KBM-7 (cell line): ENCODE measurements at places on chromosomes 3 and 15.
A peak's percentile ranks its signal among the peaks of the same experiment; 100 is the strongest.

- no peak for DNase-seq
Observed at GRCh38 chr15:70271422-70272088, 173.8 kb upstream of the TLE3 start.

GRCh38 chr3:71787851-71788405, 3.0 kb upstream of the PROK2 start:
- no peak for DNase-seq

DNA sequence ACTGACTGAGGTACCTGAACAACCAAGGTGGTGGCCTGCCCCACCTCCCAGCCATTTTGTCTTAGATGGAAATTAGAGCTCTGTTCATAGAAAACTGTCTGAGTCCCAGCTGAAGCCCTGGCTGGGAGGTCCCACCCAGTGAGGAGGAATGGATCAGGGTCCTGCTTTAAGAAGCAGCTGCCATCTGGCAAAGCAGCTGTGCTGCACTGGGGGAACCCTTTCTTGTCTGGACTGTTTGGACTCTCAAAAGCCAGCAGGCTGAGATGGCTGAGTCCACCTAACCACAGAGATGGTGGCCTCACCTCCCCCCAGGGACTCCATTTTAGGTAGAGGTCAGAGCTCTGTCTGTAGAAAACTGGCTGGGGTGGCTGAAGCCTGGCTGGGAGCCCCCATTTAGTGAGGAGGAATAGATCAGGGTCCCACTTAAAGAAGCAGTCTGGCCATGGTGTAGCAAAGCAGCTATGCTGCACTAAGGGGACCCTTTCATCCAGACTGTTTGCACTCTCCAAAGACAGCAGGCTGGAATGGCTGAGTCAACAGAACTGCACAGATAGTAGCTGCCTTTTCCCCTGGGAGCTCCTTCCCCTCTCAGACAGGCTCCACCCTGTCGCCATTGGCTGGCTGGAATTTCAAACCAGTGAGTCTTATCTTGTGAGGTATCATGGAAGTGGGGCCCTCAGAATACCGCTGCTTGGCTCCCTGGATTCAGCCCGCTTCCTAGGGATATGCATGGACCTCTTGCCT, 116.9 kb downstream of the EPHA6 start:
- DNase-seq, result no peak

DNA sequence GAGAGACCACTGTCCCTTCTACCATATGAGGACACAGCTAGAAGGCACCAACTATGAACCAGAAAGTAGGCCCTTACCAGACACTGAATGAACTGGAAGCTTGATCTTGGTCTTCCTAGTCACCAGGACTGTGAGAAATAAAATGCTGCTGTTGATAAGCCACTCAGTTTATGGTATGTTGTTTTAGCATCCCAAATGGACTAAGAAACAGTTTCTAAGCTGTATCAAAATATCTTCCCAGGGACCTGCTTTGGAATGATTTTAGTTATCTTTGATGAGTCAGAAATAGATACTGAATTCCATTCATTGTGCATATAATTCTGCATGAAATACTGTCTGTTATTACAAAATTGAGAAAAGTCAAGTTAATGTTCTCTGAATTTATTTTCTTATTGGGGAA, 18.6 kb downstream of the WDR76 start:
- no peak for DNase-seq

DNA sequence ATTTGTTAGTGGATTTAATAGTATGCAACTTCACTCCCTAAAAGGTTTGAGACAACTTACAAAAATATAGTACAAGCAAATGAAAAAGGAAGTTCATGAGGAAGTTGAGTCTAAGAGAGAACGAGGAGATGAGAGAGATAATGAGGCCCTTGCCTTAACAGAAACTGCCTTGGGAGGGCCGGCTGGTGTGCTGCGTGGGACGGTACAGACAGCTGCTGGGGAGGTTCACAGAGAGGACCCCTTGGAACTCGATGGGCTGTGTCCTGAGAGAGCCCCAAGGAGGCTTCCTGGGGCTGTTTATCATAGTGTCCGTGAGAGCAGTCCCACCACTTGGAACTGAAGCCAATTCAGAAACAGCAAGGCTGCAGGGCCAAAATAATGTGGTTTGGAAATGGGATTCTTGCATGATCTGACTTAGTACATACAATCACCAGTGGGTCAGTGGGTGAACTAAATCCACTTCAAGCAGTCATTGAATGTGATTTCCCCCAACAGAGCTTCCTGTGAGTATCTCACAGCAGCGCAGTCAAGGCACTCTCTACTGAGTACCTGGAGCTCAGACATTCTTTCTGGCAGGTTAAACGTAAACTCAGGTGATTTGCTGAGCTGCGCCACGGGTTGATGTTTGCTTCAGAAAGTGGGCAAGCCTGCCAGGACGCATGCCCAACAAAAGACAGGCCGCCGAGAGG, 90.8 kb downstream of the CRTC3 start:
- peak; percentile 88 for DNase-seq

- DNase-seq, result peak; percentile 64
Observed at GRCh38 chr15:52466134-52466701, 62.5 kb downstream of the MYO5A start.
